ENCODE measurements at places on chromosomes 7 and 10.

DNA sequence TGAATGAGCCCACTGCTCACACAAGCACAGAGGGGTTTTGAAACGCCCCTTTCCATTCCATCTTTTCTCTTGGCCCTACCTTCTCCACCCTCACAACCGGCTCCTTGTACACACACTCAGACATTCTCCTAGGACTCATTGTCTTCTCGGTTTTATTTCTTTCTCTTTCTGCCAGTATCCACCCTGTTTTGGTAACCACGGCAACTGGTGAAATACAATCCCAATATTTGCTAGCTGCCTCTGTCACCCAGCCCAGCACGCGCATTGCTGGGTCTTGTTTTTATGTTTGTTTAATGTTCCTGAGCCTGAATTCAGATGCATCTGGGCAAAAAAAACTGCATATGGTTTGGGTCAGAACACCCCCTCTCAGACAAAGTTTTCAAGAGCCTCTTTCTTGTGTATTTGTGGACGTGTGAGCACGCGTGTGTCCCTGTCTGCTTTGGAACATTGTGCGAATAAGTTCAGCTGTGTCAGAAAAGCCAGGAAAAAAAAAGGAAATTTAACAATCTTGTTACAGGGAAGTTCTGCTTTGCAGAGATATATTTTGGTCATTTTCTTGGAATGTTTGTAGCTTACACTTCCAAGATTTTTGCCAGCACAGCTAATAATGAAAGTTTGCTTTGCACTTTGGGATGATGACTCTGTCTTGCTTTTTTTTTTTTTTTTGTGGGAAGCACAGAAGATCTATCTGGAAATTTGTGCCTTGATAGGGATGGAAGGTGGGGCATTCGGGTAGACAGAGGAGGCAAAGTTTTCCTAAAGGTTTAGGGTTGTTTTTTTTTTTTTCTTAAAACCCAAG is 225.9 kb downstream of the TRIL start:
- no peak for DNase-seq

- DNase-seq: no peak
Measured at GRCh38 chr10:32103721-32104120, 47.5 kb upstream of the KIF5B start.

DNA sequence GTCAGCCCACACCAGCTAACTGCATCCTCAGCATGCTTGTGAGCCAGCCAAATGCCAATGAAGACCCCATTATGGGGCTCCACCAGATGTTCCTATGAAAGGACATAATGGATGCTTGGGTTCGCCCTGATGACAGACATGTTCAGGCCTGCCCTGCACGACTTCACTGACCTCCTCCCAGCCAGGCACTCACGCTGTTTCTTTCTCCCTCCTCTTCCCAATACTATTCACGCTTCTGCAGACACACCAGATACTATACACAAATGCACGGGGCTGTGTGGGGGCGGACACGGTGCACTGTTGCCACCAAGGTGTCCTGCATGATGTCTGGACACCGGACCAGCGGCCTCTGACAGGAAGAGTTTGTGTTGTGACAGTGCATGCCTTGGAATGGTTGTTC is 284.2 kb downstream of the PRPF18 start:
- no peak for DNase-seq

DNA sequence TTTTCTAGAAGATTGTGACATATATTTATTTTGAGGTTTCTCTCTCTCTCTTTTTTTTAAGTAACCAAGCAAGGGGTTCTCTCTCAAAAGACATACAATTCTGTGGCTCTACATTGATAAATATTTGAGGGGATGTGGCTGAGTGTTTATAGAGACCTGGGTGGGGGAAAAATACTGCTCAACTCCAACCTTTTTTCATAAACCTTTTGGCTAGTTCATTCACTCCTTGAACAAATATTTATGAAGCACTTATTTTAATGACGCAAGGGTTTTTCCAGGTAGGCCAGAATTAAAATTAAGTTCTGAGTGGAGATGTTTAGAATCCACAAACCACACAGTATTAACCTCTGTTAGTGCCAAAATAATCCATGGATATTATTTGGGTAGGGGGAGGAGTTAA is 100.2 kb downstream of the PTPRE start:
- no peak for DNase-seq

DNA sequence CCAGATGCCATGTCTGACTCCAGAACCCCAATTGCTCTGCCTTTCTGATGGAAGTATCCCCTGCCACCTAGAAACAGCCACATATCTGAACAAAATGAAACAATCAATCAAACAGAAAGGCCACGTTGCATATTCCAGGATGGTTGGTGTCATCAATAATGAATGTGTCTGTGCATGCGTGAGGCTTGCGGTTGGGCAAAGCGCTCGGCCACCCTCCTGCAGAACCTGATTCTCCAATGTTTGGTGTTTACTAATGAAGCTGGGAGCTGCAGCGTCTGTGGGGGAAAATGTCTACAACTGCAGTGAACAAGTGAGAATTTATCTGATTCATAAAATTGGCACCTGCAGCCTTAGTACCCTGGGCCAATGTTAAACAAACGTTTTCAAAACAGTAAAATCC is 121.2 kb upstream of the ADARB2 start:
- DNase-seq: no peak
